Large intestine (tissue), 12 donors: ENCODE measurements at places on chromosomes 4 and X. TPM values are rescaled to one million over a fixed set of nuclear protein-coding genes. Genes with fewer than 3 reads are reported as not detected.

- no peak overlapping the region for H3K27ac ChIP-seq
- no peaks in the 10 kb centered on the region for H3K4me1 ChIP-seq
- no peak for DNase-seq
Measured at GRCh38 chr4:175874306-175874705, 62.2 kb upstream of the GPM6A start.

GRCh38 chr4:7206911-7207567 lies 14.7 kb downstream of the SORCS2 start:
- no peaks in the 10 kb centered on the region for H3K36me3 ChIP-seq
- H3K27ac ChIP-seq: peak overlapping the region; percentile 48
- no peaks in the 10 kb centered on the region for H3K27me3 ChIP-seq
- H3K4me3 ChIP-seq: no peak overlapping the region

- H3K27me3 ChIP-seq: no peaks in the 10 kb centered on the region
- peak overlapping the region; percentile 28 for H3K4me3 ChIP-seq
- H3K36me3 ChIP-seq: peaks cover 11% of the 10 kb centered on the region
- peak; percentile 84 for DNase-seq
- H3K27ac ChIP-seq: peak overlapping the region; percentile 90
Measured at GRCh38 chr4:39353478-39354253, 12.5 kb downstream of the RFC1 start.

DNA sequence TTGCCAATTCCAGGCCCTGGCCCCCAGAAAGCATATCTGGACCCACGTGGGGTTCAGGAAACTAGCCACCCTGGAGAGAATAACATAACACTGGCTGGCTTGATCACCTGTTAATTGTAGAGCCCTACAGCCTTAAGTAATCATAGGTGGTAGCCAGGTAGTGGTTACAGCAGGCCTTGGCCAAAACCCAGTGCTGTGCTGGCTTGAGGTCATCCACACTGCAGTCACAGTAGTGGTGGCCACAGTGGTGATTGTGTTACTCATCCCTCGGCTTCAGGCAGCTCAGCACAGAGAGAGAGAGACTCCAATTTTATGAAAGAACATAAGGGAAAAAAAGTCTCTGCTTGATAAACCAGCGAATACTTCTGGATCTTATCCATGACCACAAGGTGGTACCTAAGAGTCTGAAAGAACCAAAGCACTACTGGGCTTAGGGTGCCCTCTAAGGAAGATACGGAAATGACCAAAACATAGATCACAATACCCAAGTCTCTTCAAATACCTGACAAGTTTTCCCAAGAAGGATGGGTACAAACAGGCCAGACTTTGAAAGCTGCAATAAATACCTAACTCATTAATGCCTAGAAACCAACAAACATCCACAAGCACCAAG lies 46.6 kb upstream of the CDX4 start:
- DNase-seq: no peak
- no peaks in the 10 kb centered on the region for H3K36me3 ChIP-seq
- peaks cover 3% of the 10 kb centered on the region for H3K4me1 ChIP-seq
- H3K27me3 ChIP-seq: no peaks in the 10 kb centered on the region
- no peak overlapping the region for H3K27ac ChIP-seq

GRCh38 chr4:2515830-2516550 lies 20.5 kb upstream of the FAM193A start:
- H3K27me3 ChIP-seq: no peaks in the 10 kb centered on the region
- H3K4me3 ChIP-seq: no peak overlapping the region
- no peak for DNase-seq
- H3K36me3 ChIP-seq: peaks cover 49% of the 10 kb centered on the region
- H3K4me1 ChIP-seq: no peaks in the 10 kb centered on the region

- H3K4me1 ChIP-seq: peaks cover 15% of the 10 kb centered on the region
- no peak for DNase-seq
- H3K4me3 ChIP-seq: no peak overlapping the region
- no peaks in the 10 kb centered on the region for H3K27me3 ChIP-seq
- H3K36me3 ChIP-seq: no peaks in the 10 kb centered on the region
- H3K27ac ChIP-seq: no peak overlapping the region
Measured at GRCh38 chr4:183347146-183347545, 24.9 kb upstream of the CLDN24 start.

DNA sequence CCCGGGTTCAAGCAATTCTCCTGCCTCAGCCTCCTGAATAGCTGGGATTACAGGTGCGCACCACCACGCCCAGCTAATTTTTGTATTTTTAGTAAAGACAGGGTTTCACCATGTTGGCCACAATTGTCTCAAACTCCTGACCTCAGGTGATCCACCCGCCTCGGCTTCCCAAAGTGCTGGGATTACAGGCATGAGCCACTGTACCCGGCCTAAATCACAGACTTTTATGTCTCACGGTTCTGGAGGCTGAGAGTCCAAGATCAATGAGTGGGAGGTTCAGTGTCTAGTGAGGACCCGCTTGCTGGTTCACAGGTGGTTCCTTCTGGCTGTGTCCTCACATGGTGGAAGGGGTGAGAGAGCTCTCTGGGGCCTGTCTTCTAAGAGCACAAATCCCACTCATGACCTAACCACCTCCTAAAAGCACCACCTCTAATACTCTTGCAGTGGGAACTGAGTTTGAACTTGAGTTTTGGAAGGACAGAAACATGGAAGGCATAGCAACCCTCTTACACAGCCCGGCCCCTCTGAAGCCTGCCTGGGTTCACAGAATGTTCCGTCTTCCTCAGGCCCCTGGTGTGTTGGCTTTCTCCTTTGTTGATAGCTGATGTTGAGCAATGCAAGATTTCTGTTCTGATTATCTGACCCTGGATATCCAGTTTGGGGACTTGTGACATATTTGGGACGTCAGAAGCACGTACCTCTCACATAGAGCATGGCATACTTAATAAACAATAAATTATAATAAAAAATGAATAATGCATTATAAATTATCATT lies 1.9 kb upstream of the AKAP17A start:
- H3K27ac ChIP-seq: no peak overlapping the region
- no peaks in the 10 kb centered on the region for H3K27me3 ChIP-seq
- H3K4me1 ChIP-seq: peaks cover 9% of the 10 kb centered on the region
- H3K4me3 ChIP-seq: no peak overlapping the region
- H3K36me3 ChIP-seq: peaks cover 14% of the 10 kb centered on the region

GRCh38 chrX:115693476-115693875 lies 132.5 kb downstream of the PLS3 start:
- no peaks in the 10 kb centered on the region for H3K27me3 ChIP-seq
- no peak overlapping the region for H3K27ac ChIP-seq
- no peak overlapping the region for H3K4me3 ChIP-seq
- no peaks in the 10 kb centered on the region for H3K36me3 ChIP-seq
- H3K4me1 ChIP-seq: no peaks in the 10 kb centered on the region

DNA sequence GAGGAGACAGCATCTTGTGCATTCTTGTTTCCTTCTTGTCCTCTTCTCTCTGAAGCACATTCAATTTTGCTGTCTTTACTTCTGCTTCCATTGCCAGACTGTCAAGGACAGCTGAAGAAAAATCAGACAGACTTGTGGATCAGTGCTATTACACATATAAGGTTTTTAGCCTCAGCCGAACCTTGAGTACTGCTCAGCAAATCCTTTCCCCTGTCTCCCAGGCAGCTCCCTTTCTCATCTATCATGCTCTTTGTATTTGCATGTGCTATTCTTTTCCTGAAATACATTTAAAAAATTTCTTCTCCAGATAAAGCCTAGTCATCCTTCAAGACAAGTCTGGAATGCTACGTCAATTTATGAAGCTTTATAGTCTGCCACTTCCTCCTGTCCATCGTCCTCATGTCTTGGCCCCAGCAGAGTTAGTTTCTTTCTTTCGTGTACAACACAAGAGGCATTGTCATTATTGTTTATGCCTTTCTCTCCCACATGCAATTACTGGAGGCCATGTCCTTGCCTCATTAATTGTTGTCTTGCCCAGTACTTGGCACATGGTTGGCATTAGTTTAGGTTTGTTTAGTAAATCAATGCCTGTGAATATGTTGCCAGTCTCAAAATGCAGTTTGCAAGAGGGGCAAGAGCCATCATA lies 45.1 kb downstream of the ADGRL3 start:
- no peak overlapping the region for H3K27ac ChIP-seq
- H3K36me3 ChIP-seq: no peaks in the 10 kb centered on the region
- no peak for DNase-seq

DNA sequence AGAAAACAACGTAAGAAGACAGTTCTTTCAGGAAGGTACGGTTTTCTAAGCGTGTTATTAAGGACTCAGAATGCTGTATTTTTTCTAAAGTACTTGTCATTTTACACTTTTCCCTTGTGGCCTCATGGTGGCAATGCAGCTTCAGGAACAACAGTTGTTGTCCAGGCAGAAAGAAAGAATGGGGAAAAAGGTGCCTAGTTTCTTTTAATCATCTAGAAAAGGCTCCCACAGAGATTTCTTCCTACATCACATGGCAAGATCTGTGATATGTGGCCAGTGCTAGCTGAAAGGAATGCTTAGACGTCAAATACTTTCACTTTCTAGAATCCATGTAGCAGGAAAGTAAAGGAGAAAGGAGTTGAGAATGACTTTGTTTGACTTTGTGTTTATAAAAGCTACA lies 49.0 kb upstream of the TRAM1L1 start:
- no peaks in the 10 kb centered on the region for H3K36me3 ChIP-seq
- no peak overlapping the region for H3K27ac ChIP-seq
- DNase-seq: no peak
- H3K27me3 ChIP-seq: no peaks in the 10 kb centered on the region
- H3K4me1 ChIP-seq: no peaks in the 10 kb centered on the region

DNA sequence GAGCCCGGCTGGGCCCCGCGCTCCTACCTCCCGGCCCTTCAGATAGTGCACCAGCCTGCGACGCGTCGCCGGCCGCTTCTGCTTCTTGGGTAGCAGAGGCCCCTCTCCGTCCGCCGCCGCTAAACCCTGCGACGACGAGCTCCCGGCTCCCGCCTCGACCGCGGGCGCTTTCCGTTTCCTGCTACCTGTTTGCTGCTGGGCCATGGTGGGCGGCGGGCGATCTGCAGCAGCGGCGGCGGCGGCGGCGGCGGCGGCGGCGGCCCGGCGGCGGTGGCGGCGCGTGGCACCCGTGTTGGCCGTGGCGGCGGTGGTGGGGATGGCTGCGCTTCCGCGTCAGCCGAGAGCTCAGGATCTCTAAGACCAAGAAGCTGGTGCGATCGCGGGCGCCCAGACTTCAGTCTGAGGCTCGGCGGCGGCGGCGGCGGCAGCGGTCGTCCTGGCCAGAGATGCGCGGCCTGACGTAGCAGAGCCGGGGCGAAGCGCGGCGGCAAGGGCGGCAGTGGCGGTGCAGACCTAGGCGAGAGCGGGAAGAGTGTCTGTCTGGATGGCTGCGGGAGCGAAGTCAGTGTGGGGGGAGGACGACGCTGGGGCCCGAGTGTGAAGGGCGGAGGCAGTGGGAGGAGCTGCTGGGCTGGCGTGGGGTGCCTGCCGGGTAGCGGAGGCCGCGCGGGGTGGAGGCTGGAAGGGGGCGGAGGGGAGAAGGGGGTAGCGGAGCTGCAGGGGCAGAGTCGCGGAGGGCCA lies at the start of gene DCAF12L2:
DCAF12L2 (minus strand) TSS at position 569 of the 741 bp plus-strand sequence; CDS start at position 204, 365 bp downstream.
- no peaks in the 10 kb centered on the region for H3K4me1 ChIP-seq
- no peak within 1 kb of the TSS for H3K27ac ChIP-seq
- H3K4me3 ChIP-seq: no peak within 1 kb of the TSS

Gene AR
- 0.45 TPM for polyA plus RNA-seq

Gene RADX
- polyA plus RNA-seq: 8.5 TPM

Gene BMP3
- 7.6 TPM for polyA plus RNA-seq

Gene UGT2B17
- polyA plus RNA-seq: 287 TPM

Gene NKX6-1
- polyA plus RNA-seq: 0.01 TPM

Gene POU4F2
- polyA plus RNA-seq: not detected
